Stimulated activated CD8-positive, alpha-beta memory T cell treated with anti-CD3 and anti-CD28 coated beads, Interleukin-4, amount 100 ng/mL, for 1 hour (primary cell): ENCODE measurements at places on chromosomes 4 and X.

DNA sequence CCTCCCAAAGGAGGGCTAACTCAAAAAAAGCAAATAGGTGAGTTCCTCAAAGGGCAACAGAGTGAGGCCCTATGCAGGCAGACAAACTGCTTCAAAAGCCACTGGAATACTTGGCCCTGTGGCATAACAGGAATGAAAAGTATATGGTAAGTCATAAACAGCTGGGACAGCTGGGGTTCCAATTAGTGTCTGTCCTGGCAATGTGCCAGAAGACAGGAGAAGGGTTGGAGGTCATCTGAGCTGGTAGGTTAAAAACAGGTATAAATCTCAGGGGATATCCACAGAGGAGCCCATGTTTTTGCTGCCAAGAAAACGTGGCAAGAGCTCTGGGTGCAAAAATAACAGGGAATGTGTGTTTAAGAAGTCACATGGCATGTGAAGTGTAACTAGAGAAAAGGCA, 111.6 kb downstream of the APOOL start:
- no peak for DNase-seq

DNA sequence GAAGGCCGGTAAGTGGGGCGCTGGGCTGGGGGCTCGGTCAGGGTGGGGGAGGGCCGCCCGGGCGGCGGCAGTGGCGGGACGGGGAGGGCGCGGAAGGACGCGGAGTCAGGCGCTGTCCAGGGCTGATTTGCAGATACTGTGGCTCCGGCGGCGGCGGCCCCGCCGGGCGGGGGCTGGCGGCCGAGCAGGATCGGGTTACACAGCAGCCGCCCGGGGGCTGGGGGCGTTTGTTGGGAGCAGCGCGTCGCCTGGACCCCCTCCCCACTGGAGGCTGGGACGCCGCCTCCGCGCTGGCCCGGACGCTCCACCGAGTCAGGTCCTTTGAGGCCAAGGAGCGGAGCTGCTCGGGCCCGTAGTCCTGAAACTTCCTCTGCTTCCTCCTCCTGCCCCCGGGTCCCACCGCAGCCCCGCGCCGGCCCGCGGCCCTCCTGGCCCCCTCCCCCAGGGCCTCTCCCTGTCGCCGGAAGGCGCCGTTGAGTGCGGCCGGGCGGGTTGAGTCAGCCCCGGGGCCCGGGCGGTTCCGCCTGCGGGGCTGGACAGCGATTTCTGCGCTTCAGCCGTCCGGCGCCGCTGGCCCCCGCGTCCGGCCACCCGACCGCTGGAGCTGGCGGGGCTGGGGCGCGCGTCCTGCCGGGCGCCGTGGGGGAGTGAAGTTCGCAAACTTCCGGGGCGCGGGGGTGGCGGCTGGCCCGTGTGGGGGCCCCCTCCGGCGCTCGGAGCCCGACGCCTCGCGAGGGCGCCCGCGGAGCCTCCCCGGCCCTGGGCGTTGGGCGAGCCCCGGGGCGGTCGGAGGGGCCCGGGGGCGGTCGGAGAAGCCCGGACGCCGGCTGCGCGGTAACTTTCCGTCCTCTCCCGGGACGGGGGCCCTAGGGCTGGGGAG, 746 bp downstream of the REST start:
- peak; percentile 44 for DNase-seq

DNA sequence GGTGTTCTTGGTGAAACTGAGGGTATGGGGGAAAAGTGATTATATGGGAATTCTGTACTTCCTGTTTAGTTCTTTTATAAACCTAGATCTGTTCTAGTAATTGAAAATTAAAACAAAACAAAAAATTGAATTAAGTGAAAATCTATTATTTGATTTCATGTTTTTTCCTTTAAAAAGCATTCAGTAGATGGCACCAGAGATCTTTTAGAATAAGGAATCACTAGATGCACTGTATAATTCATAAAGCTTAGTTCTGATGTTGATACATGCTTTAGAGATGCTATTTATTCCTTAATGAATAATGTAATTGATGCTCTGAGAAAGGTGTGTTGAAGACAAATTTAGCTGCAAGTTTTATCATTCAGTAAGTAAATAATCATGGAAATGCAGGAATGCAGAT, 87.3 kb downstream of the LCORL start:
- no peak for DNase-seq

DNA sequence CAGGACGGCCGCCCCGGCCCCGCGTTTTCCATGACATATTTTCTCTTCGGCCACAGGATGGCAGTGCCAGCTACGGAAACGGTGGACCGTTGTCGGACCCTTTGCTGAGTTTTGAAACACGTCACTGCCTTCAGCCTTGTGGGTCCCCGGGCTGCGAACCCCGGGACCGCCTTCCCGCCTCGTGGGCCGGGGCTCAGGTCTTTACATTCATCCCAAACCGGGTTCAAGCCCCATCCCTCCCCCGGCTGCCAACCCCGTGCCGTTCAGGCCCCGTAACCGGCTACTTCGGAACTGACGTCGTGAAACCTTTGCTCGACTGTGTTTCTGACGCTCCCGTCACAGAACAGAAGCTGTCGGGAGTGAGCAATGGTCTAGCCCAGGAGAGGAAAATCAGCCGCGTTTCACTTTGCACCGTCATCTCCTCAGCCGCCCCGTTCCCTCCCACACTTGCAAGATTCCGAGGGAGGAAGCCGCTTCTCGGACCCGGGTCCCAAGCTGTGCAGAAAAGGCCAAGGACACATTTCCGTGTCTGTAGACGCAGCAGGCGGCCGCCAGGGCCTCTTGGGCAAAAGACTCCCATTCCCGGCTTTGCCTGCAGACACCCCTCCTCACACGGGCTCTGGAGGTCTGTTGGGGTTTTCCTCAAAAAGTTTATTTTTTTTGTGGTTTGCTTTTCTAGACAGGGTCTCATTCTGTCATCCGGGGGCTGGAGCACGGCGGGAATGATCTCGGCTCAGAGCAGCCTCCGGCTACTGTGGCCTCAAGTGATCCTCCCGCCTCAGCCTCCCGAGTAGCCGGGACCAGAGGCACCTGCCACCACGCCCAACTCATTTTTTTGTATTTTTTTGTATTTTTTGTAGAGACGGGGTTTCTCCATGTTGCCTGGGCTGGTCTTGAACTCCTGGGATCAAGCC, 41.4 kb upstream of the PPP2R3B start:
- no peak for DNase-seq
